Cerebellar nuclear complex (tissue), 1 donor: ENCODE measurements at places on chromosomes 7 and 10.

DNA sequence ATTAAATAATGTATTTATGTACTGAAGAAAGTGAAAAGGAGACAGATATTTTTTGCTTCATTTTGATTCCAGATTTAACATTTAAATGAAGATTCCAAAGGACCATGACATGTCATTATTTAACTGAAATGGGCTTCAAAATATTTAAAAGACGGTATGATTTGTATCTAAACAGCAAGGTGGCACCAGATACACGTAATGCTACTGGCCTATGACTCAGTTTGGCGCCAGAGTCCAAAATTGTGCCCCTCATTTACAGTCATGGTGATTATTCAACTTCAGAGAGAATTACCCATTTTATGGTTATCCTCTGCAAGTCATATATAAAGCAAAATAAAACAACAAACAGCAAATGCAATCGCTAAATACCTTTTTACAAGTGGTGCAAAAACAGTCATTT lies 94.5 kb downstream of the ETV1 start:
- DNase-seq = no peak

DNA sequence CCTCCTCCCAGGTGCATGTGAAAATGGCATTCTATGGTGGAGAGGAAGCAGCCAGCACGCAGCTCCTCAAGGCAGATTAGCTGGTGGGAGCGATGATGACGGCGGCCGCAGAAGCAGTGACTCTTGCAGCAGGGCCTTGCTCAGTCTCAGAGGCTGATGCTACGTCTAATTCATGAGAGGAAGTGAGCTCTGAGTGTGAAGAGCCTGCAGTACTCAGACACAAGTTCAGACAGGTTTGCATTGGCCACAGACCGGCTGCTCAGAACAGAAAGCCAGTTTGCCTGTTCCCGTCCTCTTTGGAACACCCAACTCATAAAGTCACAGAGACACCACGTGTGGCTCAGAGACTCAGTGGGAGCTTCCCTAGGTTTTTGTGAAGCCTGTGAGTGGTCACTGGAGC lies 136.5 kb downstream of the ADARB2 start:
- no peak for DNase-seq

DNA sequence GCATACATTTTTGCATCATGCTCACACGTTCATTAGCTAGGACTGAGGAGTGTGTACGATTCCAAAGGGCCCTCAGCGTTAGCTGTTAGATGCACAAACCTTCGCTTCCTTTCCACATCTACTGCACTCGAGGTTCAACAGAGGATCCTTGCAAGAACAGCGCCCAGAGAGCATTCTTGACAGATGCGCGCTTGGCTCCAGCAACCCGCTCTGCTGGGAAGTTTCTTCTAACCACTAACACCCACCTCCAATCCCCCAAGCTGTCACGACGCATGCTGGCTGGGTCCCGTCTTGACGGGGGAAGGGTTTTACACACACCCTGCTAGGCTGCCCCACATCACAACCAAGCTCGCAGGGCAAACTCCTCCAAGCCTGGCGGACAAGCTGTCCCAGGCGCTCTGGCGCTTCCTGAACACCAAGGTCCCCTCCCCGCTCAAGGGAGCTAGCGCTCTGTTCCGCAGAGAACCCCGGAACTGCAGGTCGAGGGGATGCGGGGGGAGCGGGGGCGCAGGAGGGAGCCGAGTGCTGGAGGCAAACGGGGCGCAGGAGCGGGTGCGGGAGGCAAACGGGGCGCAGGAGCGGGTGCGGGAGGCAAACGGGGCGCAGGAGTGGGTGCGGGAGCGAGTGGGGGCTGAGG lies 653 bp upstream of the ADRB1 start:
- no peak for DNase-seq

- no peak for DNase-seq
Observed at GRCh38 chr10:5892007-5892406, 2.0 kb downstream of the FBH1 start.

- peak; percentile 42 for DNase-seq
Observed at GRCh38 chr7:30173058-30173897, 38.5 kb downstream of the MTURN start.

DNA sequence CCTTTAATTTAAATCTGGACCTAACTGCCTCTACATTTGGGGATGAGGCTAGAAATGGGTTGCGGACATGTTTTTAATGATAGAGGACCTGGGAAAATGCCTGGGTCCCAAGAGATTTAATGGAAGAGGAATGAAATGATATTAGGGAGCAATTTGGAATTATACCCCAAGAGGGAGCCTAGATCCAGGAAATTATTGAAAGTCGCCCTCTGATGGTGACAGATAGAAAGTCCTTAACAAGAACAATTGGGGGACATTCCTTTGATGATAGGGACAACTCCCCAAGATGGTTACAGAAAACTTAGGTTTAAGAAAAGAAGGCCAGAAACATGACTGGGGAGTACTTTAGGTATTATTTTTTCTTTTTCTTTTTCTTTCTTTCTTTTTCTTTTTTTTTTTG lies 9.5 kb upstream of the TSGA13 start:
- no peak for DNase-seq

DNA sequence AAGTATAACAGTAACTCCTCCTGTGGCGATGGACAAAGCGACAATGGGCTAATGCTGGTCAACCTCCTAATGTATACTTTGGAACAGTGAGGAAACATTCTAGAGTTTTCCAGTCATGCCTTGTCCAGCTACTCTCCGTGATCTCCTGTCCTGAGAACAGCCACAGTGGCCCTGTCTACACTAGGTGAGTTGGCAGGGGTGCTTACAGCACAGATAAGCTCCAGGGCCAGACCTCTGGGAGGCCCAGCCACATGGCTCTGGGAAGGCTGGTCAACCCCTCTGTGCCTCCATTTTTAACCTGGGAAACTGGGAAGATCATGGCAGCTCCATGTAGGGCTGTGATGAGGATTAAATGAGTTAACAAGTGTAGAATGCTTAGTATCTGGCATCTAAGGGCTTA lies 57.0 kb downstream of the CLEC2L start:
- DNase-seq = no peak

- no peak for DNase-seq
Observed at GRCh38 chr10:29795850-29796249, 161.1 kb upstream of the SVIL start.

DNA sequence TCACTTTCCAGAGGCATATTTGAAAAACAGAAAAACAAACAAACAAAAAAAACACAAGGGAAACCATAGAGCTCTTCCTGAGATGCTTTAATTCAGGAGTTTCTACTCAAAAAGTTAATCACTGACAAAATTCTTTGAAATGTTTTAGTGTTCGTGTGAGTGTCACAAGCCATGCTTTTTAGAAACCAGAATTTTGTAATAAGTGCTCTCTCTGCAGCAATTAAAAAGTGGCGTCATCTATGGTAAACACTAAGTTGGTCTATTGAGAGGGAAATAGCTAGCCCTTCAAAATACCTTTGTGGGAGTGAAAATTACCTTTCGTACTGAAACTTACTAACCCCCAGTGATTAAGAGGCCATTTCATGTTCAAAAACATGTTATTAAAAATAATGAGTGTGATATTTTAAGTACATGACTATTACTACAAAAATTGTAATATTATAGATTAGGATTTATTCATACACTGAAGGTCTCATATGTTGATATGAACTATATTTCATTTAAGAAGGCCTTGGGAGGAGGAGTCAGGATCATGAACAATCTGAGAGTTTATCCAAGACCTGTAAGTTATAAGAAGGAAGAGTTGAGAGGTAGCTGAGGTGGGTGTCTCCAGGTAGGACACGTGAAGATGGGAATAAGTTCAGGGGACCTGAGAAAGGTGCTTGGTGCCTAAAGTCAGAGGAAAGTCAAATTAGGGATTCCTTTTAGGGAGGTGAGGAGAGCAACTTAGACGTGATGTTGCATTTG lies 94.6 kb downstream of the PPP1R9A start:
- DNase-seq = no peak

GRCh38 chr7:128003787-128004186 lies 27.4 kb downstream of the LRRC4 start:
- no peak for DNase-seq

GRCh38 chr10:124213899-124214510 lies 120.6 kb upstream of the CHST15 start:
- no peak for DNase-seq

DNA sequence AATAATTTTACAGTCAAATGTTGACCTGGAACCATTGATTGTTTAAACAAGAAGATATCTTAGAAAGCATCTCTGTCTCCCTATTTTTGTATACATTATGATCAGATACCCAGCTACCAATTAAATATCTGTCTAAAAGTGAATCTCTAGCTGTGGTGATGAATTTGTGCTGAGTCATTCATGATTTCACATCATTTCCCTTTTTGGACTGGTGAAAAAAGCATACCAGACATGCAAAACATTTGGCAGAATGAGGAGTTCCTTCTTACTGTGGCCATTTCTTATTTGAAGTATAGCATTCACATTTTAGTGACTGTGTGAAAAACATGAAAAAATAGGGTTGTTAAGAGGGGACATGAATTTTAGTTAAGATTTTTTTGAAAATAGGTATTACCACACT lies 98.0 kb upstream of the GATA3 start:
- no peak for DNase-seq

- no peak for DNase-seq
Observed at GRCh38 chr10:113477451-113477850, 75.4 kb upstream of the HABP2 start.

- DNase-seq = no peak
Observed at GRCh38 chr10:60050366-60050765, 144.0 kb upstream of the CCDC6 start.

DNA sequence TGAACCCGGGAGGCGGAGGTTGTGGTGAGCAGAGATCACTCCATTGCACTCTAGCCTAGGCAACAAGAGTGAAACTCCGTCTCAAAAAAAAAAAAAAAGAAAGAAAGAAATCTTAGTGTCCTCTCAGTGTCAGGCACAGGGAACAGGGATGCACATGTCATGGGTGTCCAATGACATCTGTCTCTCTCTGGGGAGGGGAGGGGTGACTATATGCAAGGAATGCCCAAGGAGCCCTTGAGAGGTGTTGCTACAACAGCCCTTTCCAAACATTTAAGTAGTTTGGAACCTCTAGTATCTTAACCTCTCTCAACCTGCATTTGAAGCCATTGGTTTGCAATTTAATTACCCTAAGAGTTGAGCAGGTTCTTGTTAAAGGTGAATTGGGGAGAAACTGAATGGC lies 28.9 kb downstream of the PDLIM1 start:
- DNase-seq = no peak

DNA sequence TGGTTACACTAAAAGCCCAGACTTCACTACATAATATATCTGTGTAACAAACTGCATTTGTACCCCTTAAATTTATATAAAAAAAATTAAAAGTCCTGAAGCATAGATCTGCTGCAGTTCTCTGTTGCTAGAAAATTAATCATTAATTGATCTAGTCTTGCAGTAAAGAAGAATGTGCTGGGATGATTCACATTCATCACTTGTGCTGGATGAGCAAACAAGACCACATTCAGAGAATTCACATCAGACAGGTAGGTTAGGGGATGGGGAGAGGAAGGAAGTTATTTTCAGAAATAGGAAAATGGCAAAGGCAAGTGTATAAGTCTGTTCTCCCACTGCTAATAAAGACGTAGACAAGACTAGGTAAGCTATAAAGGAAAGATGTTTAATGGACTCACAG lies 1019.0 kb downstream of the KCNMA1 start:
- DNase-seq = no peak

DNA sequence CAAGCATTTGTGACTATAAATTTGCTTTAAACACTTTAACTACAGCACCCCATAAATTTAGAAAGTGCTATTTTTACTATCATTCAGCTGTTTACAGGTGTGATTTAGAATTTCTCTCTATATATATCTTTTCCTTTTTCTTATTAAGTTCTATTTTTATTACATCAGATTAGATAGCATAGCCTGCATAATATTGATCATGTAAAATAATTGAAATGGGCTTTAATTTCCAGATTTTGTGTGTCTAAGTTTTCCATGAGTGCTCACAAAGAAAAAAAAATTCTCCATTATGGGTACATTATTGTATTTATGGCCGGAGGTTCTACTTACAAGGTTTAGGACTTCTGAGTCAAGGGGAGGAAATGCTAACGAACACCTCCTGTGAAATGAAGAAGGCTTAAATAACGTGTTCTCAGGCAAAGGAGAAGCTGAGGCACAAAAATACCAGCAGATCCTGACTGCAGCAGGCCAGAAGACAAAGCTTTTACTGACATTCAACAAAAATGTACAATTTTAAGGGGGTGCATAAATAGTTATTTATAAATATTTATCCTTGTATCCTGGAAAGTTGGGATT lies 114.2 kb downstream of the RNF133 start:
- DNase-seq = no peak

GRCh38 chr10:43695730-43696129 lies 47.0 kb upstream of the ZNF32 start:
- DNase-seq = no peak

DNA sequence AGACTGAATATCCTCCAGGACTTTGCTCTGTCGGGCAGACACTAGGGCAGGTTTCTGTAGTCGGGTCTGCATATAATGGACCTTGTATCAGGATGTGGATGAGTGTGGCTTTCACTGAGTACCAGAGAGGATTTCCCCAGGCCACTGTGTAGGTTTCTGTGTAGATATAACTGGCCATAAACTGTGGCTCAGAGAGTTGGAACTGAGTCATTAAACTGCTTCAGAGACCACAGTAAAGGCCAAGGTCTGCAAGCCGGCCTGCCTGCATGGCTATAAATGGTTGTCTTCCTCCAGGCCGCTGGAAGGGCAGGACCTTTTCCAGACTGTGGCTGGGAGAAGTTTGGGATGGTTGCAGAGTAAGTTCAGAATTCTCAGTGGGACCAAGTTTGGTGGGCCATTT lies 16.9 kb downstream of the ZNF92 start:
- no peak for DNase-seq

DNA sequence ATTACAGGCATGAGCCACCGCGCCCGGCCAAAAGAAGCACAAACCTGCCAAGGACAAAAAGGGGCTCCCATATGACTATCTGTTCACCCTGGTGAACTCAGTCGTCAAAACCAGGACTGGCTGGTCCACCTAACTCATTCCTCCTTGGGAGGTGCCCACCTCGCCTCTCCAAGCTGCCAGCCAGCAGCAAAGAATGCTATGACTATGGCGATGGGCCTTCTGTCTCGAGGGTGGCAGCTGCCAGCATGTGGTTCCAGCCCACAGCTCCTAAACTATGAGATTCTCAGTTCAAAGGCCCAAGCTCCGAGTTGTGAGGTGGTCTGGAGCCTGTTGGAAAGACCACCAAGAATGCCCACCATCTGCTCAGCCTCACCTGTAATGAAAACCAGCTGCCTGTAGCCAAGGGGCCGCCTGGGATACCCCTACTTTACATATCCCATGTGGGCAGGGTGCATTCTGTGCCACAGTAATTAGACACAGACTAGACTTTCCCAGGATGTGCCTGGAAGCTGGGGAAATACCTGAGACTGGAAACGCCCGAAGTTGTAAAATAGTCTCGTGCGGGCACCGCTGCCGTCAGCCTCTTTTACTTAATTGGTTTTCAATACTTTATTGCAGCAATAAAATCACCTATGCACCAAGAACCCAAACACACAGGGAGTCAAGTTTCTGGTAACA lies 71.1 kb downstream of the ZRANB1 start:
- DNase-seq = no peak

DNA sequence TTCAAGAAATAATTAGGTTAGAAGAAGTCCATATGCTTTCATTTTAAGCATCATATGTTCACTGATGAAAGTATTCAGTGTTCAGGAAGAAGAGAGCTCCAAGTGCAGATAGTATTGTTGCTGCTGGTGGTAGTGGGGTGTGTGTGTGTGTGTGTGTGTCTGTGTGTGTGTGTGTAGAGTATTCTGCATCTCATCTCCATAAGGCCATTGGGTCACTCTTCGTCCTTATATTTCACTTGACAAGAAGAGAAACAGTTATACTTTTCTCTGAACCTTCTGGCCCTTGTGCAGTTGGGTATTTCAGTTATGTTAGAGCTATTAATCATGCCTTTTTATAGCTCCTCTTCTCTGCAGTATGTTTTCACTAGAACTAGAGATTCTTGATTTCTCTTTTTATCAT lies 26.2 kb downstream of the ADAM22 start:
- no peak for DNase-seq
